ENCODE measurements at places on chromosomes 2 and 18. TPM values are rescaled to one million over a fixed set of nuclear protein-coding genes. Genes with fewer than 3 reads are reported as not detected.

REG1A gene
- total RNA-seq = not detected

DNA sequence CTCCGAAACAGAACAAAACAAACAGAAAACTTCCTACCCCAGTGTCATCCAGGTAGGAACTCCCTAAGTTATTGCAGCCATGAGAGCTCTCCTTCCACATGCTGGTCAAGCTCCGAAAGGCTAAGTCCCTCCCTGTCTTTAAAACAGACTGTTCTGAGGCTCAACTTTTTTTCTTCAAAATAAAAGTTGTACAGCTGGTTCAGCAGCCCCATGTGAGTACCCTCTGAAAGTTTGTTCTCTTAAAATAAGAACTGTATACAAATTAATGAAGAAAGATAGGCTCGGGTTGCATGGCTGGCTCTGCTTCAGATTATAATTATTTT lies at the start of gene PDE1A:
Gene PDE1A, minus strand, starts transcription at position 119 of the 323 bp plus-strand sequence.
- no peak for DNase-seq

- DNase-seq = no peak
Measured at GRCh38 chr2:217834744-217835513, 167.9 kb downstream of the TNS1 start.

ZAP70 gene
- 0.13 TPM for total RNA-seq

DNA sequence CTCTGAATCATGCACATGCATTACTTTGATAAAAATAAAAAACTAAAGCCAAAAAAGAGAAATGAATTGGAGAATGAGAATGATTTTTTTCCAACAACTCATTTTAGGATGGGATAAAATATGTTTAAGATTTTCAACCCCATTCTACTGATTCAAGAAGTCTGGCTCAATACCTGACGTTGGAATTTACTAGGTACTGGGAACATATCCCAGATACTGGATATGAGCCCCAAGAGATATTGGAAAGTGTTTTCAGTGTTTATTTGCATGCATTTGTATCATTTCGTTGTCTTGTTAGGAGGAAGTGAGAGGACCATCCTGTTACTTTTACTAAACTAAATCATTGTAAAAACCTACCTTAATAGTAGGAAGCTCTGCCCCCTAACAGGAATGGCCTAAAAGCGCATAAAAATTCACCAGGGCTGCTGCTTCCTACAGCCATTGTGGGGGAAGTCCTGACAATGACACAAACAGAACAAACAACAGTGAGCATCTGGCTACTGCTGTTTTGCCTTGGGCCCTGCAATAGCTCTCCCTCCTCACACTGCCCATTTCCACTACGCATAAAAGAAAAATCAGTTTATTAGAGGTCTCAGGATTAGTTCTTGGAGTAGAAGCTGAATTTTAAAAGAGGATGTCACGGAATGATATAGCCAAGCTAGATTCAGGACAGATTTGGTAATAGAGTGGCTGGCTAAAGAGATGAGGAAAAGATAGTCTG lies 35.2 kb downstream of the ANKAR start:
- DNase-seq = no peak

STARD6 gene
- total RNA-seq = 0.13 TPM

- DNase-seq = no peak
Measured at GRCh38 chr2:5854797-5855196, 162.6 kb downstream of the SOX11 start.

GALNT13 gene
- 0.25 TPM for total RNA-seq

NYAP2 gene
- not detected for total RNA-seq

- no peak for DNase-seq
Measured at GRCh38 chr2:168528469-168528868, 72.4 kb downstream of the CERS6 start.

DNA sequence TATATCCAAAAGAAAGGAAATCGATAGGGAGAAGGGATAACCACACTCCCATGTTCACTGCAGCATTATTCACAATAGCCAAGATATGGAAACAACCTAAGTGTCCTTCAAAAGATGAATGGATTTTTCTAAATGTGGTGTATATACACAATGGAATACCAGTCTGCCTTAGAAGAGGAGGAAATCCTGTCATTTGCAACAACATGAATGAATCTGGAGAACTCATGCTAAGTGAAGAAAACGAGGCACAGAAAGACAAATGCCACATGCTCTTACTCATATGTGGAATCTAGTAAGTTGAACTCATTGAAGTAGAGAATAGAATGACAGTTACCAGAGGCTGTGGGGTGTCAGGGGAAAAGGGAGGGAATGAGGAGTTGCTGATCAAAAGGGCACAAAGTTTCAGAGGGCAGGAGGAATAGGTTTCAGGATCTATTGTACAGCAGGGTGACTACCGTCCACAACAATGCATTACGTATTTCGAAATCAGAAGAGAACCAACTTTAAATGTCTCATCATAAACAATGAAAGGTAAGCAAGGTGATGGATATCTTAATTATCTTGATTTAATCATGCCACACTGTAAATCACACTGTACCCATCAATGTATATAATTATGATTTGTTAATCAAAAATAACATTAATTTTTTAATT lies 46.1 kb downstream of the SIGLEC15 start:
- DNase-seq = no peak

- no peak for DNase-seq
Measured at GRCh38 chr2:96531366-96531765, 5.2 kb upstream of the ARID5A start.

PLA2R1 gene
- total RNA-seq = 26.9 TPM

- no peak for DNase-seq
Measured at GRCh38 chr2:121167411-121167810, 117.6 kb downstream of the TFCP2L1 start.

FTCDNL1 gene
- total RNA-seq = 0.38 TPM

GRCh38 chr18:75456199-75456631 lies 28.7 kb upstream of the SMIM21 start:
- no peak for DNase-seq

DNA sequence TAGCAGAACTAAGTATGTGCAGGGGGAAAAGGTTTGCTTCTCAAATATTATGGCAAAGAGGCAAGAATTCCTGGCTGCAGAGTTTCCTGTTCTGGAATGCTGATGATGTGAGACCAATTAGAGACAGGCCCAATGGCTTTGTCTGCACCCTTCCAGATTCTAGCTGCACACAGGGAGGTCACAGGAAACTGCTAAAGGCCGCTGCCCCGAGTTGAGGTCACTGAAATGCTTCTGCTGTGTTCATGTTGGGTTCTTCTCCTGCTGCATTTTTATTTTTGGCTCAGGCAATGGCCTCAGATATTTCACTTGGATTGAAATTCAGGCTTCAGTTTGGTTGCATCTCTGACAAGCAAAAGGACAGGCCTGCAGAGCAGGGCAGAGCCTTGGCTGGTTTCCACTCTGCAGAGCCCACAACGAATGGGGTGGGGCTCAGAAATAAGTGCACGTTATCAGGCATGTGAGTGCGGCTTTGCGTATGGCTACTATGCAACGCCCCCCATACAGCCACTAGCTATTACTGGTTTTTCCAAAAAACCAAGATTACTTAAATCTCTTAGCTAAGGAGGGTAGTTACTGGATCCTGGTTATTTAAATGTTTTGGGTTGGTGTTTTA lies 66.9 kb upstream of the FZD5 start:
- DNase-seq = no peak

GRCh38 chr2:17309741-17310339 lies 208.4 kb downstream of the RAD51AP2 start:
- peak; percentile 48 for DNase-seq

SMAD7 gene
- total RNA-seq = 4.9 TPM

POTEC gene
- total RNA-seq = not detected

DNA sequence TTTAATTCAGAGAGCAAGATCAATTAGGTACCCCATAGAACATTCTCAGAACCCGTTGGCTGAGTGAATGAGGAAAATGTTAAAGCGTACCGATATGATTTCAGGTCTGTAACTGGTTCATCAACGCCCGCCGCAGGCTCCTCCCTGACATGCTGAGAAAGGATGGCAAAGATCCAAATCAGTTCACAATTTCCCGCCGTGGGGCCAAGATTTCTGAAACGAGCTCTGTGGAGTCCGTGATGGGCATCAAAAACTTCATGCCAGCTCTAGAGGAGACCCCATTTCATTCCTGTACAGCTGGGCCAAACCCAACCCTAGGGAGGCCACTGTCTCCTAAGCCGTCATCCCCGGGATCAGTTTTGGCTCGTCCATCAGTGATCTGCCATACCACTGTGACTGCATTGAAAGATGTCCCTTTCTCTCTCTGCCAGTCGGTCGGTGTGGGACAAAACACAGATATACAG lies 7.3 kb downstream of the TGIF1 start:
- no peak for DNase-seq

All from dermis microvascular lymphatic vessel endothelial cell (primary cell).